NCI-H82 (cell line): ENCODE measurements at places on chromosomes 6 and 20.

DNA sequence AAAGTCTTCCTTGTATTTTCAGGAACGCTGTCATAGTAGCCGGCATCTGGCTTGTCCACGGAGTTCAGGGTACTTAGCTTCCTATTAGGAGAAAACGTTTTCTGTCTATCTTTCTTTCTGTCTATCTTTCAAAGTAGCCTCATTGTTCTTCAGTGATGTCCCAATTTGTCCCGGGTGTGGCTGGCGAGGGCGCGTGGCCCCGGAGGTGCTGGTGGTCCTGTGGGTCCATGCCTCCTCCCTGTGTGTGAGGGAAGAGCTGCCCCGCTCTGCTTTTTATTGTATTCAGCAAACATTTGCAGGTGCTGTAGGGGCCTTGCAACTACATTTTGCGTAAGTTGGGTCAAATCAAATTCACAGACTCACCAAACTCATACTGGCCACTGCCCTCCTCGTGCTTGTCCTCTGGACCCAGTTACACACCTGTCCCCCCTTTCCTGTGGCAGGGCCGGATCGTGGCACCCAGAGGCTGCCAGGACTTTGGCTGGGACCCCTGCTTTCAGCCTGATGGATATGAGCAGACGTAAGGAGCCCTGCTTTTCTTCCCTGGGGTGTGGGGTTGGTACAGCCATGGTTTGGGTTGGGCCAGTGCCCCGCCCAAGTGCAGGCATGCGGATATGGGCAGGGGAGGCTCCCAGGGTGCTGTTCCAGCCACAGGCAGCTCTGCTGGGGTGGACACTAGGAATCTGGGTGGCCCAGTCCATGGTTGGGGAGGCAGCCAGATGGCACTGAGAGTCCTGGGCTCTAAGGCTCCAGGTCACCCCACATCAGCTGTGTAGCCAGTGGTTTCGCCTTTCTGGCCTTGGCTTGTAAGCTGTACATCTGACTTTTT lies 12.3 kb downstream of the ITPA start:
- no peak for DNase-seq

GRCh38 chr20:44448753-44449546 lies 26.7 kb upstream of the TTPAL start:
- DNase-seq, result peak; percentile 68

GRCh38 chr6:135586844-135587243 lies 89.3 kb upstream of the AHI1 start:
- DNase-seq, result no peak

DNA sequence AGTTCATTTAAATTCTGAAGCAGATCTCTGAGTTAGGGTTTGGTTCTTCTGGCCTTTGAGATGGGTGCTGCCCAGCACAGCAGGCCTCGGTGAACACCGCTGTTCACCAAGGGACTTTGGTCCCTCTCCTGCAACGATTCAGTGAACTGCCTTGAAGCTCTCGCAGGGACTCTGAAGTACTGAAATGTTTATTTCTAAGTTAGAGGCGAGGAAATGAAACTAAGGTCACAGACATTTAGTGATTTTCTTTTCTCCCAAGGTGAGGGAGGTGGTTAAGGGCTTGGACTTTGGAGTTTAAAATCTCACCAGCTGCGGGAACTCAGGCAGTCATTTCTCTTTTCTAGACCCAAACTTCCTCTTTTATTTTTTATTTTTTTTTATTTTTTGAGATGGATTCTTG lies 26.2 kb downstream of the E2F3 start:
- no peak for DNase-seq

- DNase-seq, result no peak
Measured at GRCh38 chr6:44034931-44035345, 92.3 kb downstream of the MRPL14 start.

DNA sequence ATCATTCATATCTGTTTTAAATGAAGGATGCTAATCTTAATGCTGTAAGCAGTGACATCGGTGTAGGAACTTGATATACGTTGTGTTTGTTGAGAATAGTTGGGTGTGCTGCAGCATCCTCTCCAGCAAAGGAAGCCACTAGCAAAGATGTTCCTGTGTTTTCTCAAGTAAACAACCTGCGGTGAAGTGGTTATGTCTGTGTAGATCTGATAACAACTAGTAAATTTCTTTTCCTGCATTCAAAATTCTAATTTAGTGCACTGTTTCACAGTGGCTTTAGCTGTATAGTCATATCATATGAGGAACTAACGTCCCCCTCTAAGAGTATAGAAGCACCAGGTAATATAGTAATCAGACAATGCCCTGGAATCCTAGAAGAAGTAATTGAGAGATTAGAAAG lies 38.7 kb downstream of the NCOA7 start:
- DNase-seq, result no peak

DNA sequence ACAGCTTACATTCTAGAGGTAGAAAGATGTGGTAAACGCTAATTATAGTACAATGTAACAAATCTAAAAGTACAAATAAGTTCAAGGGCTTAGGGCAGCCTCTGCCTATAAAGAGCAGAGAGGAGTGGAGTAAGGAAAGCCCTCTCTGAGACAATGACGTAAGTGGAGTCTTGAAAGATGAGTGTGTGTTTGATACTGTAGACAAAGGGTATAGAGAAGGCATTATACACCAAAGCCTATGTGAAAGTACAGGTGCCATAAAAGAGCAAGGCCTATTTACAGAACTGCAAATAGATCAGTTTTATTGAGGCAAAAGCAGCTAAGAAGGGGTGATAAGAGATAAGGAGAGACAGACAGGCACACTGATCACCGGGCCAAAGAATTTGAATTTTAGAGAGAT lies 10.9 kb downstream of the GOPC start:
- no peak for DNase-seq

- DNase-seq, result no peak
Measured at GRCh38 chr6:114605656-114606055, 262.8 kb upstream of the HS3ST5 start.

DNA sequence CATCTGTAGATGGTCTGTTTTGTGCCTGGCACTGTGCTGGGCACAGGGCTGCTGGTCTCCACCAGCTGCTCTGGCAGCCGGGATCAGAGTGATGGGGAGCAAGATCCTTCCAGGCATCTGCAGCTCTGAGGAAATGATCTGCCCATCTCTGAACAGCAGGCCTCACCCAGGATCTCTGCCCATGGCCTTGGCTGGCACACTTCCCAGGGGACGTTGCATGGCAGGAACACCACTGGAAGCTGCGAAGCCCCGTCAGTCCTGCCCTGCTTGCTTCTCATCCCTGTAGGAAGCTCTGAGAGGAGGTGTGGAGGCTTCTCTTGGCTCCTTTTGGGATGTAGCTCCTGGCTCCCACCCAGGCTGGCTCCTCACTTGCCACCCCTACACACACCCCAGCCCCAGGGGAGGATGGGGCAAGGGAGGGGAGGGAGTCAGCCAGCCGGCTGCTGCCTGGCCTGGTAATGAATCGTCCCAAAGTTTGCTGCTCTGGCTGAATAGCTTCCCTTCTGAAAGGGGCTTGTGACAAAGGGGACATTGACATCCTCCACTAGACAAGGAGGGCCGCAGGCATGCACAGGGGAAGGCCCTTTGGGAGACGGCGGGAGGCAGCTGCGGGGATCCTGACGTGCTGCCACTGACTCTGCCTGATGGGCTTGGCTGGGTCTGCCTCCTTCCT lies 108.9 kb downstream of the VEGFA start:
- no peak for DNase-seq

DNA sequence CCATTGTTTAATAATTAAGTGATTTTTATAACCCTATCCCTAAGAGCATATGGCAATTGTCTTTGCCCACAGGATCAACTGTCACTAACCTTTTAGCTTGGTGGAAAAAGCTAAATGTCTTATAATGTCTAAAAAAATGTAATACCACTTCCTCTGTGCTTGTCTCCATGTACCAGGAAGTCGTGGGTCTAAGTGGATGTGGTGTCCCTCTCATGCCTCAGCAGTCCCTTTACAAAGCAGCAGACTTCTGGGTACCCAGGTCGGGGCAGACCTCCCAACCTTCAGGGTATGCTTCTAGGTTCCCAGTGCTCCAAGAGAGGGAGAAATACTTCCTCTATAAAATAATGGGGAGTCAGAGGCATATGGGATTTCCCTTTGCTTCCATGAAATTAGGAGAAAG lies 74.7 kb downstream of the ZHX3 start:
- DNase-seq, result no peak
